GDM1 (cell line): ENCODE measurements at places on chromosomes 16 and 17.

DNA sequence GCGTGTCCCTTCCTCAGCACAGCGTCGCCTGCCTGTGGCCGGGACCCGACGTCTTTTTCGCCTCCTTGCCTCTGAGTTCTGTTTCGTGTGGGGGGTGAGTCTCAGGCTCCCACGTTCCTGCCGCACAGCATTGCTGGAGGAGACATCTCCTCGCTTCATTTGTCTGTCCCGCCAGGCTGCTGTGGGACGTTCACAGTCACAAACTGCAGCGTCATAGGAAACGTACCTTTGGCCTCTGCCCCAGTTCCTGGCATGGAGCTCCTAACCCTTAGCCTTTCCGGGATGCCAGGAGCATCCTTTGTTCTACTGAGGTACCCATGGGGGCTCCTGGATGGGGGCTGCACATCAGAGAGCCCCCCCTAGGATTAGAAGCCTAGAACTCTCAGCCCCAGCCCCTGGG, 18.2 kb upstream of the CBFA2T3 start:
- no peak for DNase-seq

- peak; percentile 38 for DNase-seq
Observed at GRCh38 chr17:9576521-9577372, at the start of gene CFAP52. Gene CFAP52, plus strand, starts transcription at chr17:9576642. Its CDS starts 54 bp downstream, at chr17:9576696.

GRCh38 chr17:76351526-76352071, 2.1 kb downstream of the PRPSAP1 start:
- DNase-seq = no peak

DNA sequence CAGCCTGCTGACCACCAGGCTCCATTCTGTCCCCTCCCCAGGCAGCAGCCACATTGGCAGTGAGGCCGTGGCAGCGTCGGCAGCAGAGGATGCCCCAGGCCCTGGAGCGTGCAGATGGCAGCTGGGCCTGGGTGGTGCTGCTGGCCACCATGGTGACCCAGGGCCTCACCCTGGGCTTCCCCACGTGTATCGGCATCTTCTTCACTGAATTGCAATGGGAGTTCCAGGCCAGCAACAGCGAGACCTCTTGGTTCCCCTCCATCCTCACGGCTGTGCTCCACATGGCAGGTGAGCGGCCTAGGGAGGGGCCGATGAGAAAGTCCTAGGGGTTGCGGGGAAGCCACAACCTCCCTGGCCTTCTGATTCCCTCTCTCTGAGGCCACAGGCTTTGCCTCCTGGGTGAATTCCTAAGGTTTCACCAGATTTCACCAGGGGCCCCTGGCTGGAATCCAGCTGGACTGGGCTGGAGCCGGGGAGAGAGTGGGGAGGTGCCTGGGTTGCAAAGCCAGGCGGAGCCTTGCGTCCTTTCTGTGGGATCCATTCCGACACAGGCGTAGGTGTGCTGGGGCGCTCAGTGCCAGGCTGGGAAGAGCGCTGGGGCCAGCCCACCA, 5.9 kb downstream of the SLC16A5 start:
- DNase-seq = no peak

DNA sequence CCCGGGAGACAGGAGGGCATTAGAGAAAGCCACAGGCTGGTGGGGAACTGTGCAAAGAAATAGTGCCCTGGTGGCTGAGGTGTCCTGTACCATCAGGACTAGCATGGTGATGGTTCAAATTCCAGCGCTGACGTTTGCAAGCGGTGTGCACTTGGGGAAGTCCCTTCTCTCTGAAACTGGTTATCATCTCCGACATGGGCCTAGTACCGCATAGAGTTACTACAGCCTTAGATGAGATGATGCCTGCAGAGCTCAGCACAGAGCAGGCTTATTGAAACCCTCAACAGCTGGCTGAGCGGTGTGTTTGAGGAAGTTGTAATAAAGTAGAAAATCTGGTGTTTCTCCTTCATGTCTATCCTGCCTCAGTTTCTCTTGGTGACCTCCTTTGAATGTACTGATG, 136.7 kb upstream of the WSCD1 start:
- no peak for DNase-seq

GRCh38 chr17:3794557-3795389, 6.2 kb downstream of the ITGAE start:
- DNase-seq = no peak

- DNase-seq = no peak
Observed at GRCh38 chr16:71626858-71627213, 852 bp downstream of the MARVELD3 start.

DNA sequence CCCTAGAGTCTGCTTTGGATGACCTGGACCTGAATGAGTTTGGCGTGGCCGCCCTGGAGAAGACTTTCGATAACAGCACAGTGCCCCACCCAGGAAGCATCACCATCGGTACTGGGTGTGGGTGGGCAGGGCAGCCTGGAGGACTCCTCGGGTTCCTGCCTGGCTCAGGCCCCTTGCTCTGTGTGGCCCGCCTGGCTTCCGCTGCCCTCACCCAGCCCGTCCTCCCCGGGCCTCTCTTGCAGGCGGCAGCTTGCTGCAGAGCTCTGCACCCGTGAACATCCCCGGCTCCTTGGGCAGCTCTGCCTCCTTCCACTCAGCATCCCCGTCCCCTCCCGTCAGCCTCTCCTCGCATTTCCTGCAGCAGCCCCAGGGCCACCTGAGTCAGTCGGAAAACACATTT, 24.5 kb downstream of the UNC13D start:
- DNase-seq = no peak
